GM12864 (cell line): ENCODE measurements at places on chromosomes 7 and 10.

GRCh38 chr10:30825495-30825894 lies 195.9 kb upstream of the LYZL2 start:
- DNase-seq: no peak

DNA sequence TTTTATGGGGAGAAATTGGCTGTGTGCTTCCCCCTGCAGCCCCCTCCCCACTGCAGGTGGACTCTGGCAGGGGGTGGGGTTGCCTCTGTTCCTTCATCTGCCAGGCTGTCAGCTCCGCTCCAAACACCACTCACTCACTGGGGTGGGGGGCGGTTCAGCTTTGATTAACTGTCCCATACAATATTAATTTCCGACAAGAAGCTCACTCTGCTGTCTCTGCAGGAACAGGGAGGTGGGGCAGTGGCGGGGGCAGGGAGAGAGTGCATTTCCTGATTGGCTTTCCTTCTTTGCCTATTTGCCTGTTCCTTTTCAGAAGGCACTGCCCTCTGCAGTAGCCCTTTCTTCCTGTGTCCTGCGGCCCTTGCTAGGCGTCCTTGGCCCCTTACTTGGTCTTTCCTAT lies 500.8 kb downstream of the PLXNA4 start:
- no peak for DNase-seq

DNA sequence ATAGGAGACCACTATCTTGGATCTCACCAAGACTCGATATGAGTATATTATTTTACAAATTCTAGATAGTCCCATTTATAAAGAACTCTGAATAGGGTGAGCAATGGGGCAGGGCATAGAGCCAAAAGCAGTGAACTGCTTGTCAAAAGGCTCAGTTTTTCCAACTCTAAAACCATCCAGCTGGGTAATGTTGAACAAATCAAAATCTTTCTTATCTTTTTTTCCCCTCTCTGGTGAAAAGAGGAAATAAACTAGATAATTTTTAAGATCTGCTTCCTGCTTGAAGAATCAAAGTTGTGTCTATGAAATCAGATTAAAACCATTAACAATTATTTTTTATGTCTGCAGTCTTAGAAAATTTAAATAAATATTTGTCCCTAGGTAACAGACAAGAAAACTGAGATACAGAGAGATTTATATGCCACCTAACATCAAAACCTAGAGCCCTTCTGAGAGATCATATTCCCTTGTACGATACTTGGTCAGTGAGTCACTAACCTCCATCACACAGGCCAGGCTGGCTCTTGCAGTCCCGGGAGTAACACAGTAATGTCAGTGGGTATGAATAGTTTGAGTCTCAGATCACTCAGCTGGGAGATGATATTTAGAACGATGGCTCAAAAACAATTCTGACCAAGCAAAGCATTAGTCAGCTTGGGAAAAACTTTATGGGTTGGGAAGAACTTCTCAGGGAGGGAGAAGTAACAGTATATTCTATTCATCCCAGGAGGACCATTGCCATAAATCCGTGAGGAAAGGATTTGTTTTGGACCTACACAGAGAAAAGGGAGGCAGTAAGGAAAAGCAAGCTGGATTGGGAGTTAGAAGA lies 178.8 kb downstream of the REEP3 start:
- DNase-seq: no peak

DNA sequence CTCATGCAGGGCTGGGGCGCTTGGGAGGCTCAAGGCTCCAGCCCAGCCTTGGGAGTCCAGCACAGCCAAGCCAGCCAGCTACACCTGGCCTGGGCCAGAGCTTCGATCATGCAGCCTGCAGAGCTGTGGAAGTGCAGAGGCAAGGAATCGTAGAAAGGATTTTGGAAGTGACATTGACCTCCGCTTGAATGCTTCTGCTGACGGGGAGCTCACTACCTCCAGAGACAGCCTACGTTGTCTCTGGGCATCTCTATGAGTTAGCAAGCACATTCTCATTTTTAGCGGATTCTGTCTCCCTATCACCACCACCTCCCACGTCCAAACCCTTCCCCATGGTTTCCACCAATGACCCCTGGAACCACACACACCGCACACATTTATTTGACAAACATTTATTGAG lies 88.5 kb downstream of the MICALL2 start:
- no peak for DNase-seq

DNA sequence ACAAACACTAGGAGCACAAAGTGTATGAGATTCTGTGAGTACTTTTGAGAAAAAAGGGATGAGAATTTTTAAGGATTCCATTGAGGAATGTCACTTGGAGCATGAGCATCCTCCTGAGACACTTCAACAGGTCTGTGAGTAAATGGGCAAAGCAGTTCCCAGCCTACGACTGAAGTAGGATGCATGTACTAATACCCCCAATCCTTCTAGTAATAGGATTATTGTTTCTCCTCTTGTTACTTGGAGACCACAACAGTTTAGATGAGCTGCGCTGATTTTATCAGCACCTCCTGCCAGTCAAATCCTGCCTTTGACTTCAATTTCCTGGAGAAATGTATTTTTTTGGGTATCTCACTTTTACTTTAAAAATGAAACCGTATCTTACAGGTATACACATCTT lies 820 bp downstream of the BBS9 start:
- no peak for DNase-seq

DNA sequence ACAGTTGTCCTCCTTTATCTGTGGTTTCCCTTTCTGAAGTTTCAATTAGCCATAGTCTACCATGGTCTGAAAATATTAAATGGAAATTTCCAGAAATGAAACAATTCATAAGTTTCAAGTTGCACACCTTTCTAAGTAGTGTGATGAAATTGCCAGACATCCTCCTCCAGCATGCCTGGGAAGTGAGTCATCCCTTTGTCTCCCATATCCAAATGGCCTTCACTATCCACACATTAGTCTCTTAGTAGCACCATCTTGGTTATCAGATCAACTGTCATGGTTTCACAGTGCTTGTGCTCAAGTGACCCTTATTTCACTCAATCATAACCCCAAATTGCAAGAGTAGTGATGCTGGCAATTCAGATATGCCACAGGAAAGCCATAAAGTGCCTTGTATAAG lies 83.4 kb upstream of the PPP1R9A start:
- DNase-seq: no peak

- DNase-seq: peak; percentile 4
Measured at GRCh38 chr7:126079581-126079980, 1150.0 kb upstream of the POT1 start.

DNA sequence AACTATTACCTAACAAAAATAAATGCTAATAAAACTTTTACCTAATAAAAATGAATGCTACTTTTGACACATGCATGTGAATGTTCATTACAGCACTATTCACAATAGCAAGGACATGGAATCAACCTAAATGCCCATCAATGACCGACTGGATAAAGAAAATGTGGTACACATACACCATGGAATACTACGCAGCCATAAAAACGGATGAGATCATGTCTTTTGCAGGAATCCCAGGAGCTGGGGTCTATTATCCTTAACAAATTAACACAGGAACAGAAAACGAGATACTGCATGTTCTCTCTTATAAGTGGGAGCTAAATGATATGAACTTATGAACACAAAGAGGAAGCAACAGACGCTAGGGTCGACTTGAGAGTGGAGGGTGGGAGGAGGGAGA lies 88.1 kb upstream of the FAM204A start:
- DNase-seq: no peak

GRCh38 chr10:69242040-69242851 lies 22.1 kb downstream of the HKDC1 start:
- DNase-seq: no peak

DNA sequence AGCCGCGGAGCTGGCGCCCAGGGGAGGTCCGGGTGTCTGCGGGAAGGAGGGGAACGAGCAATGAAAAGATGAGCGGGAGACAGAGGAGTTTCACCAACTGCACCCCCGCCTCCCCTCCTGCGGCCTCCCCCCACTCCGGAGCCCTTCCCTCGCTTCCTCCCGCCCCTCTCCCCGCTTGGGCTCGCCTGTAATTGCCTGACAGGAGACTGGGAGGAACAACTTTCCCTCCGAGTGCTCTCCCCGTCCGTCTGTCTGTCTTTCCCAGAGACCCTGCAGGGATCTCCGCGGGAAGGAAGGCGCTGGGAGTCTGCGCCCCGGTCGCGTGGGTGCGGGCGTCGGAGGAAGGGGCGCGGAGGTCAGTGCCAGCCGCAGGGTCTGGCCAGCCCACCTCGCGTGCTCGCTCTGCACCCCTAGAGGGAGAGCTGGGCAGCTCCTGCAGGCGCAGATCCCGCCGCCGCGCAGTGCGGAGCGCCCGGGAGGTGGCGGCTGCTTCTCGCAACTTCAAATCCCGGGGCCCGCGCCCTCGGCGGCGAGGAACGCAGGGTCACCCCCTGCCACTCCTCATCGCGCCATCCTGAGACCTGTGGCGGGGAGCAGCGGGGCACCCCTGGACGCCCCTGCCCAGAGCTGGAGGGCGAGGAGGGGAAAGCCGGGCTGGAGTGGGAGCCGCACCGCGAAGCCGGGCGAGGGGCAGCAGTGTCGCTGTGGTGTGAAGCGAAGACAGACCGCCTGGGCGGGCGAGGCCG lies 511 bp upstream of the NRP1 start:
- no peak for DNase-seq

GRCh38 chr10:34018784-34019183 lies 684.3 kb upstream of the NRP1 start:
- no peak for DNase-seq

DNA sequence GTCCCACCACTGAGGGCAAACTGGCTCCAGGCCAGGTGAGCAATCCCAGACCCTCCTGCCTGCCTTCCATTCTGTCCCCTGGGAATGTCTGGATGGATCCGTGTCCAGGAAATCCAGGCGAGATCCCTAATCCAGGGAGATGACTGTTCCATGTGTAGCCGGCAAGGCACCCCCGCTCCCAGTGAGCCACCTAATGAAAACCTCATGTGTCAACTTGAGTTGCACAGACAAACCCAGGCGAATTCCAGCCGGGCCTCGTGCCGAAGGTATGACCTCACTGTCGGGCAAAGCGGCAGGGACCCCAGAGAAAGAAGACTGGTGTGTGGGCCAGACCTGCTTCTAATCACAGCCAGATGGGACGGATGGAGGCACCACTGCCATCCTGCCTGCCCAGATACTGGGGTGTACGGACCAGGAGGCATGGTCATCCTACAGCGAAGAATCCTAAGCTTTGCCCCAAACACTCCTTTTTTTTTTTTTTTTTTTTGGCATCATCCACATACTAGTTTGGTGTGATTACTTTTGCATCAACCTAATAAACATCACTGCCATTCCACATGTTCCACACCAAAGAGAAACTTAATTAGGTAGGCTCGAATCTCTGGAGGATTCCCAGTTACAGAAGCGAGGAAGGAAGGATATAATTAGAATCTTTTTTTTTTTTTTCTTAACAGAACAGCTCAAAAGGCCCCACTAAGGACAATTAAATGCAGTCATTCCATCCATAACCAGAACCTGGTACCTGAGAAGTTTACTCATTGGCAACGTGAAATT lies 313.1 kb downstream of the CALN1 start:
- DNase-seq: no peak

GRCh38 chr10:123563581-123563855 lies 102.6 kb upstream of the GPR26 start:
- DNase-seq: no peak

DNA sequence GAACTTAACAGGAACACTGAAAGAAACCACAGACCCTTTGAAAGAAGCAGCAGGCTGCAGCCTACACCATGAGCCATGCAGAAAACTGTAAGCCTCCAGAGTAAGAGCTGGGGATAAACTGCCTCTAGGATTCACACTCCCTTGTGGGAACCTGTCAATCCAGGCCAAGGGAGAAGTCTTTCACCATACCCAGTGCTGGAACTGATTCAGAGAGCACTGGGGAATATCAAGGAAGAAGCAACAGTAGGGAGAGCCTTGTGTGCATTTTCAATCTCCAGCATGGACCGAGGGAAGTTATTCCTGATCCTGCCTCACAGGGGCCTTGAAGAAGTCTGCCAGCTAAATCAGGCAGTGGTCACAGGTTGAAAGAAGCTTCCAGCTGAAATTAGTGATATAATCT lies 282.2 kb downstream of the AGMO start:
- DNase-seq: no peak

- no peak for DNase-seq
Measured at GRCh38 chr10:56653289-56653688, 292.2 kb upstream of the ZWINT start.

GRCh38 chr10:260819-261429 lies 125.7 kb downstream of the ZMYND11 start:
- DNase-seq: no peak

DNA sequence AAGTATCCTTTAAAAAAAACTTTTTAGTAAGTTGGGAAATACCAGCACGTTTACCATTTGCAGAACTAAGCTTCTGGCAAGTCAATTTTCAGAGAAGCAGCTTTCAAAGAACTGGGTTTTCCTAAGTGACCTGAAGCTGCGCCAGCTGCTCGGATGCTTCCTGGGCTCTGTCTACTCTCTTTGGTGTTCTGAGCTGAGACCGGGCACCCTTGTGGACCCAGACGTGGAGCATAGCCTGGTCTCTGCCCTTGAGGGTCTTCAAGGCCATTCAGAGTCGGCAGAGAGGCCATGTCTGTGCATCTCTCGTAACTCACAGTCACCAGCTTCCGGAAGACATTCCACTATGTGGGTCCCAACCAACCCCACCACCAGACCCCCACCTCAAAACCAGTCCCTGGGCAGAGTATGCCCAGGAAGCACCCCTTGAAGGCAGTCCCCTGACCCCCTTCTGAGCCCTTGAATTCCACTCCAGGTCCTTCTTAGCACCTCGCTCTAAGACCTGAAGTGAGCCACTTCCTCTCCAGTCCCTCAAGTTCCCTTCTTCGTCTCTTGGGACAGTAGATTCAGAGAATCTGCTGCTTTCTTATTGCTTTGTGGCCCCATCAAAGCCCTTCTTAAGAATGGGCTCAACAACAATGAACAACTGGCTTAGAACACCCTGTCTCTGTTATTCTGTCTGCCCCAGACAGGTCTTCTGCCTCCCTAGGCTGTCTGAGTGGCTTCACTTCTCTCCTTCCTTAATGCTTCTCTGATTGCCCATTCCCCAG lies 8.5 kb downstream of the CALML5 start:
- DNase-seq: no peak

GRCh38 chr10:74310652-74311257 lies 159.7 kb downstream of the ADK start:
- no peak for DNase-seq

DNA sequence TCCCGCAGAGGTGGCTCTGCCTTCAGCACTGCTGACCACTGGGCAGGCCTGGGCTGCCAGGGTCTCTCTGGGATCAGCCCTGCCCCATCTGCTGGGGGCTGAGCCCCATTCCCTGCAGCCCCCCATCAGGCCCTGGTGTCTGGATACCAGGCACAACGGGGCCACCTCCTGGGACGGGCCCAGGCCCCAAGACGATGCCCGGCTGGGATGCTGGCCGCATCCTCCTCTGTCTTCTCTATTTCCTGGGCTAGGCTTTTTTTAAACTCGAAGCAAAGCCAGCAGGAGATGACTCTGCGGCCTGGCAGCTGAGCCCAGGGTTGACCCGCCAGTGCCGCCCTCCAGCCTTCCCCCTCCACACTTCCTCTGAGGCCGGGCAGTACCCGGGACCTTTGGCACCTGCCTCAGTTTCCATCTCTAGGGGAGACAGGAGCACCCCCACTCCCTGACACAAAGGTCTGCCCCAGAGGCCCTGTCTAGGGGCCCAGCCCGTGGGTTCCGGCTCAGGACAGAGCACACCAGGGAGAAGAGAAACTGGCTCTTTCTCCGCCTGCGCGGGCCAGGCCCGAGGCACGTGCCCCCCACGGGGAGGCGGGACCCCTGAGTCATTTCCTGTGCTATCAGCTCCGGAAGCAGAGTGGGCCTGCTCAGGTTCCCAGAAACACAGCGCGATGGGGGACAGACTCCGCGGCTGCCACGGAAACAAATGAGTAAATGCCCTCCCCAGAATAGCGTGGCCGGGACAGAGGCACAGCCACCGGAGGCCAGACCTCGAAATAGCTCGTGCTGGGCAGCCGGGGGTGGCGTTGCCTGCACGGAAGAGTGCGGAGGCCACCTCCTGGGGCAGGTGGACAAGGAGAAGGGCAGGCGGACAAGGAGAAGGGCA lies 84.6 kb upstream of the PDGFA start:
- DNase-seq: peak; percentile 83
